ENCODE measurements at places on chromosomes 2 and 18.
A peak's percentile ranks its signal among the peaks of the same experiment; 100 is the strongest.

DNA sequence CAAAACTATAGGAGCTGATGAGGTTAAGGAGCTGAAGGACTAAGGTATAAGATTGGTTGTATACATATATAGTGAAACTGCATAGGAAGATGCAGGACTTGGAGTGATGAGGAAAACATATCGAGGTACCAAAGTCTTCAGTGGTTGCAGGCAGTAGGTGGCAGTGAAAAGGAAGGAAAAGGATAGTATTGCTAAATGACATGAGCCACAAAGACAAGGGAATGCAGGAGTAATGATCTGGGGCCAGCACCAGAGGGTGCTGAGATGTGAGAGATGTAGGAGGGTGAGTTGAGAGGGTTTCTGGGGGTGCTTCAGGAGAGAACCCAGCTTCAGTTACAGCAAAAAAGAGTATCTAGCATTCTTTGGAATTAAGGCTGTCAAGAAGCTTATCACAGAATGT is 172.2 kb upstream of the MYO3B start:
- no peak for DNase-seq

GRCh38 chr2:10039658-10040410 is 3.5 kb upstream of the KLF11 start:
- peak; percentile 81 for DNase-seq

DNA sequence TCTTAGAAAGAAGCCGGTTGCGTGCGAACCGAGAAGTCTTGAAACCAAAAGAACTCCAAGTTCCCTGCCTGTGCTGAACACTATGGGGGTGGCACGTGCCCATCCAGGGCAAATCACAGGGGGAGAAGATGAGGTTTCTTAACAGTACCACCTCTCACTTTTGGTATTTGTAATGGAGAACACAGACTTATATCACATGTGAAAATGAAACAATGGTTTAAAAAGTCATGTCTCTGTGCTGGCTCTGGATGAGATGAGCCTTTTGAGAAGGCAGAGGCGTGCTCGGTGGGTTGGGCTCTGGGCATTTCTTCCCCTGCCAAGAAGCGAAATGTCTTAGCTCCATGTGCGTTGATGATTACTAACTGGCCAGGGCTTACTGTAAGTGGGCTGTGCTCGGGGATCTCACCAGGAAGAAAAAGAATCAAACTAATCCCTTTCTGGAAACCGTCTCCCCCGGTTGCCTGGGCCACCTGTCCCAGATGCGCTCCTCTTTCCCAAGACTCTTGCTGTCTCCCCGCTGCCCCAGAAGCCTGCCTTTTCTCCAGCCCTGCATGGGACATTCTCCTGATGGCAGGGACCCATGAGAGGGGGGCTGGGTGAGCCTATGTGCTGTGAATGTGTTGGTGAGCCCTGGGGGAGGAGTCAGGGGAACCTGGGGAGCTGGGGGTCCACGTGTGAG is 252.9 kb downstream of the PRKCE start:
- DNase-seq = no peak

- DNase-seq = peak; percentile 73
These were observed 151.4 kb downstream of the TNS1 start for GRCh38 chr2:217851191-217852020.

DNA sequence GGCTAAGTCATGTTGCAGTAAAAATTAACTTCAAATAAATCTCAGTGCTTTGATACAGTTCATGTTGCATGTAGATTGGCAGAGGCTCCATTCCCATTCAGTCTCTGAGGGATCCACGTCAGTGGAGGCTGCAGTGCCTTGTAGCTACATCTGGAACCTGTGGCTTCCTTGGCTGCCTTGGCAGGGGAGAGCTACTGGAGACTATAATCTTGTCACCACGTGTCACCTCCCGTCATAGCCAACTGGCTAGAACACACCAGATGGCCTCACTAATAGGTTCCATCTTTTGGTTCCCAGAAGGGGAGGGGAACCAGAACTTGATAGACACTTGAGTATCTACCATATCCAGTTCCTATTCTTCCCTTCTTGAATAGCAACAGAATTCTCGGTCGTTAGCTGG is 28.4 kb downstream of the E2F6 start:
- no peak for DNase-seq

GRCh38 chr2:31258351-31258750 is 24.4 kb downstream of the EHD3 start:
- no peak for DNase-seq

GRCh38 chr2:239606741-239607516 is 206.1 kb upstream of the HDAC4 start:
- DNase-seq = no peak

- no peak for DNase-seq
These were observed 36.4 kb downstream of the PPIG start for GRCh38 chr2:169620509-169620908.

- DNase-seq = no peak
These were observed 42.6 kb downstream of the HDAC4 start for GRCh38 chr2:239358062-239358754.

GRCh38 chr2:8498994-8499393 is 182.9 kb upstream of the ID2 start:
- DNase-seq = no peak

GRCh38 chr18:61736133-61736532 is 156.7 kb downstream of the RNF152 start:
- DNase-seq = no peak

GRCh38 chr2:7933672-7934071 is 748.2 kb upstream of the ID2 start:
- DNase-seq = no peak

DNA sequence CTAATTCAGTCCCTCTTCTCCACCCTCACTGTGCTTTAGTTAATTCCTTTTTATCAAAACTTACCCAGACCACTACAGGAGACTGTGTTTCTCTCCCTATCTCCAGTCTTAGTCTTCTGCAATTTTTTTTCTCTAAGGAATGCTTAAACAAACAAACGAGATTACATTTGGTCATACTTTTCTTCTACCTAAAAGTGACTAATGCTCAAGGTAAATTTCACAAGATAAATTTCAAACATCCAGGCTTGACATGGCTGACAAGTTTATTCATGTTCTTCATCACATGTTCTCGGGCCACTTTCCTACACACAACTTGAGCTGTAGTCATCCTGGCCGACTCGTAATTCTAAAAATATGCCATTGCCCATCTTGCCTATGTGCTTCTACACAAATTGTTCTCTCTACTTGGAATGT is 23.2 kb upstream of the ACSL3 start:
- DNase-seq = no peak

GRCh38 chr2:19140463-19141208 is 217.8 kb downstream of the OSR1 start:
- DNase-seq = no peak

GRCh38 chr2:176101842-176102241 is 2.2 kb downstream of the HOXD12 start:
- DNase-seq = no peak

- no peak for DNase-seq
These were observed 9.6 kb upstream of the MTA3 start for GRCh38 chr2:42558827-42559226.

DNA sequence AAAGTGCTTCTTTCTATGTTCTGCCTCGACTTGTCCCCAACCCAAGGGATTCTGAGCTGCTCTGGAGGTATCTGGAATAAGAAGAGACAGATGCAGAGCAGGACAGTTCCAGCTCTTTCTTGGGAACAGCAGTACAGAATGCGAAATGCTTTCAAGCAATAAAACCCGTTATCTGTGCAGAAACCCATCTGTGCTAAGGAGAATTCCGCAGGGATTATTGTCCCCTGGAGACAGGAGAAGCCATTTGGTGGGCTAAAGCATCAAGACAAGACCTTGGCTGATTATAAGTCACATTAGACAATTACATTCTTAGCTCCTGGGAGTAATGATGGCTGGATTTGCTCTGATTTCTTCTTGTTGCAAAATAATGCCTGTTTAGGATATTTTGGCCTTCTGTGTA is 185.4 kb upstream of the GLI2 start:
- no peak for DNase-seq

GRCh38 chr2:237282568-237283128 is 131.3 kb downstream of the COL6A3 start:
- DNase-seq = no peak

- DNase-seq = no peak
These were observed 169.8 kb upstream of the SPATS2L start for GRCh38 chr2:200136655-200137054.

DNA sequence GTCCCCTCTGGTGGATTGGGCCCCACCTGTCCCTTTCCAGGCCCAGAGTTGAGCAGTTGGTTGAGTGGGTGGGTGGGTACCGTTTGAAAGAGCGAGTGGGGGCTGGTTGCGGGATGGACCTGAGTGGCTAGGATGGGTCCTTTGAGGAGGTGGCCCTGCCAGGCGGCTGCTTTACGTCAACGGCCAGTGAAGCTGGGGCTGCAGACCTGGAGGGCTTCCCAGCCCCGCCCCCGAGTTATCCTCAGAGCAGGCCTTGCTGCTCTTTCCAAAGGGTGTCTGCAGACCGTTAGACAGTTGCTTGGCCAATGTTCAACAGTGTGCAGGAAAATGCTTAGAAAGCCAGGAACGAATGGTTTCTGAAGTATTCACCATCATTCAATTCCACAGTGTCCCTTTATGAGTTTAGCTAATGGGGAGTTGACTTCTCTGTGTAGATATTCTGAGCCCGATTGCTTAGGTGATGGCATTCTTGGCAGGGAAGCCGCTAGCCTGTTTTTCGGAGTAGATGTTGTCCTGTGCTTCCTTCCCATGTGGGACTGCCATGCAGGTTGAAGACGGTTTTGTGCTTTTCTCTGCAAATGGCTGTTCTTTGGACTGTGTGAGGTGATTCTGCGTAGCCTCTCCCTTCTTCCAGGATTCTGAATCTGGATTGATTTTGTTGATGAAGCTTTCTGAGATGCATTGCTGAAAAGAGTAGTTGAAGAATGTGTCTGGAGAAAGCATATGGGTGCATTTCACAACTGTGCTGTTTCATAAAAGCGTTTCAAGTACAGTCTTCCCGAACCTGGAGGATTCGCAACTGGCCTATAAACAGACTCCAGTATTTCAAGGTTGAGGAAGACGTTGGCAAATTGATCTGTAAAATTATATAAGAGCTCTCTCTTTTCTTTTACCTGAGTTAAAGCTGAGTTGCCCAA is 45.8 kb downstream of the LDLRAD4 start:
- DNase-seq = peak; percentile 88

DNA sequence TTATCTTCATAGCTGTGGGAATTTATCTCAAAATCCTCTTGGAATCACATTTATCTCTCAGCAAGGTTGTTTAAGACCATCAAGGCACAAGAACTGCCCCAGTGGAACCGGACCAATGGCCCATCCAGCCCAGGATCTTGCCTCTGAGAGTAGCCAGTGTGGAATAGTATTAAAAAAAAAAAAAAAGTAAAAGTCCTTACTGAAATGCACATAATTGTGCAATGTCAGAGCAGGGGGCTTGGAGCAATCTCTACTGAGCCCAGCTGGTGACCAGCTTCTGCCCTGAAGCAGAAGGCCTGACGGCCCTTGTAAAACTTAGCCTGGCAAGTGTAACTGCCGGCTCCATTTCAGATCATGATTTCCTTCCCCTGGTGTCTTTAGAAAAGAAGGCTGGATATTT is 355.6 kb upstream of the PIK3C3 start:
- peak; percentile 46 for DNase-seq

DNA sequence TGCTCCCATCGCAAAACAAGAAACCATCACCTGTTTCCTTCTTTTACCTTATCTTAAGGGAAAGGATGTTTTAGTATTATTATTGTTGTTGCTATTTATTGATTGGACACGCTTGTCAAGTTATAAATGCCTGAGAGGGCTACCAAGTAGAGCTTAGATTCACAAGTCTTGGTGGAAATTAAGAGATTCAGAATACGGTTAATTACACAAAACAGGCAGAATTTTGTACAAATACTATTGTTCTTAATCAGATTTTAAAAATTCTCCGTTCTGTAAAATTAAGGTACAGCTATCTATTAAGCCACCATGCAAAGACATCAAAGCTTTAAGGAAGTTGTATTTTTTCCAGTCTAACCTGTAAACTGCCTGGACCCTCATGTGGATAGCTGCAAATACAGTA is 1.1 kb upstream of the ZNF521 start:
- DNase-seq = no peak

DNA sequence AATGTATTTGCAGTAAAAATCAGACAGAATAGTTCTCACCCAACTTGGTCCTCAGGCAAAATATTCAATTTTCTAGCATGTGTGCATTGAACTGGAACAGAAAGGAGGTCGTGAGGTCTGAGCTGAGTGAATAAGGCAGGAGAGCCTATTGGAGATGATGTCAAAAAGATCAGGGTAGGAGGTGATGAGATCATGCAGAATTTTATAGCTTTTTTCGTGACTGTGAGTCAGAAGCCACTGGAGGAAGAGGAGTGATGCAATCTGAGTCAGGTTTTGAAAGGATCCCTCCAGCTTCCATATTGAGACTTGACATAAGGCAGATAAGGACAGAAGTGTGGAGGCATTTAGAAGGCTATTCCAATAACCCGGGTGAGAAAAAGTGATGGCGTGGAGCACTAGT is 299.5 kb upstream of the SOX11 start:
- no peak for DNase-seq

DNA sequence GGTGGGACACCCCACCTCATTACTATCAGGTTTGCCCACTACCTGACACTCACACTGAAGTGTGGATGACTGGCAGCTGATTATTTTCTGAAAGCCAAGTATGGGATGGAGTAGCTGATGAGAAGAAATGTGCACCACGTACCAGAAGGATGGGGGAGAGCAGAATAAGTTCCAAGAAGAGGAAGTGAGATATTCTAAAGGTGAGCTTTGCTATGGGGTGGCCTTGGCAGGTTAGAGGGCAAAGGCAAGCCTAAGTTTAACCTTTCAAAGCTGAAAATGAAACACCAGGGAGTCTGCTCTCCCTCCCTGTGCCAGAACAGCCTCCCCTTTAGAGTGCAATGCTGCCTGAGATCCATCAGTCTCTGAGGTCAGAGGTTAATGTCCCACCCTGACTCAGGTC is 196.1 kb upstream of the OSR1 start:
- DNase-seq = no peak

DNA sequence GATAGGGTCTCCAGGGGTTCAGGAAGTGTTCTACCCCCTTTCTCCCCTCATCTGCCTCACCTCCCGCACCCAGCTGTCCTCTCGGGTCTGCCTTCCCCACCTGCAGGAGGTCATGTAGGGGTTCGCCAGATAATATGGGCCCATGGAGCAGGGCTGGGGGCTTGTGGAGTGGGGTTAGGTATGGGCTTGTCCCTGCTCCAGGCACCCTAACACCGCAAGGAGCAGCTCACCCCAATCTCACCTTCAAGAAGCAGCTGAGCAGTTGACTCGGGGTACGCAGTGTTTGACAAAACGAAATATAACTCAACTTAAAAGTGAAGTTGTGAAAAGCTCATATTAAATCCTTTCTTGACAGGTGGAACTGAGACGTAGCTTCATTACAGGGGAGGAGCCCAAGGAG is 99.6 kb downstream of the CTIF start:
- DNase-seq = no peak

- no peak for DNase-seq
These were observed 104.7 kb upstream of the UBXN4 start for GRCh38 chr2:135636982-135637381.
